ENCODE measurements at places on chromosomes 2 and 18. TPM values are rescaled to one million over a fixed set of nuclear protein-coding genes. Genes with fewer than 3 reads are reported as not detected.

The BOK gene
- total RNA-seq = 33.7 TPM

The KRTCAP3 gene
- total RNA-seq = 50.1 TPM

The APOB gene
- total RNA-seq = 0.61 TPM

The LCT gene
- 0.06 TPM for total RNA-seq

The FBXO48 gene
- 1.1 TPM for total RNA-seq

The PLB1 gene
- total RNA-seq = 0.20 TPM

The CRYGB gene
- not detected for total RNA-seq

The SIX3 gene
- total RNA-seq = 0.21 TPM

The FAM110C gene
- total RNA-seq = 13.2 TPM

The CCDC88A gene
- 91.4 TPM for total RNA-seq

The MREG gene
- 28.4 TPM for total RNA-seq

Data from H1 (cell line).